Lung microvascular endothelial cell (primary cell): ENCODE measurements at places on chromosomes 6 and 20. TPM values are rescaled to one million over a fixed set of nuclear protein-coding genes. Genes with fewer than 3 reads are reported as not detected.

Gene LAMP5
- total RNA-seq = 0.65 TPM in 1 of 2 replicates, not detected in the other

Gene ADGRF5
- total RNA-seq = 57.3 and 83.7 TPM in 2 replicates

Gene FAM209A
- total RNA-seq = not detected in 2 replicates

Gene SLC17A2
- not detected in 2 replicates for total RNA-seq

Gene CGAS
- 0.60 and 1.5 TPM in 2 replicates for total RNA-seq

Gene LY6G6C
- not detected in 2 replicates for total RNA-seq

Gene PNLDC1
- total RNA-seq = not detected in 2 replicates

DNA sequence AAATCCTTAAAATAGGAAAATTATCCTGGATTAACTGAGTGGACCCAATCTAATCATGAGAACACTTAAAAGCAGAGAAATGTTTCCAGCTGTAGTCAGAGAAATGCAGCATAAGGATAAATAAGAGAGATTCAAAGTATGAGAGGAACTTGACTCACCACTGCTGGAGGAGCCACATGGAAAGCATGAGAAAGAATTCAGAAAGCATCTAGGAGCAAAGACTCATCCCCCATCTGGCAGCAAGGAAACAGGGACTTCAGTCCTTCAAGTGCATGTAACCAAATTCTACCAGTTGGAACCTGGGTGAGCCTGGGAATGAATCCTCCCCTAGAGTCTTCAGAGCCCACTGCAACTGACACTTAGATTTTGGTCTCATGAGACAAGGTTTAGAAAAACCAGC is 33.7 kb downstream of the RNF146 start:
- peak; percentile 77 for DNase-seq

DNA sequence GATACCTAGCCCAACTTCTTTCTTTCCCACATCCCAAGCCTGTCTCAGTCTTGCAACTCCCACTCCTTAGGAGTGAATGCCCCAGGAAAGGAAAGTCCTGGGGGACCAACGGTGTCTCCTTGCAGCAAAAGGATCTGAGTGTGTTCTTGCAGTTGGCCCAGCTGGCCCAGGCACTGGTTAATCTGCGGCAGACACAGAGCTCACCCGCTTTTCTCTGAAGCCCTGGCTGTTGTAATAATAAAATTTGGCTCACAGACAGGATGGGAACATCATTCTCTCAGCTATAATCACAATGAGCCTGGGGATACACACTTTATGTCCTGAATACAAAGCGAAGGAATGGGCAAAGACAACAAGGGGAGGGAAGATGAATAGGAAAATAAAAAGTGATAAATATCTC is 287.0 kb upstream of the PRND start:
- DNase-seq = no peak

- no peak for DNase-seq
These were observed 45.5 kb downstream of the ADNP start for GRCh38 chr20:50885781-50886180.

DNA sequence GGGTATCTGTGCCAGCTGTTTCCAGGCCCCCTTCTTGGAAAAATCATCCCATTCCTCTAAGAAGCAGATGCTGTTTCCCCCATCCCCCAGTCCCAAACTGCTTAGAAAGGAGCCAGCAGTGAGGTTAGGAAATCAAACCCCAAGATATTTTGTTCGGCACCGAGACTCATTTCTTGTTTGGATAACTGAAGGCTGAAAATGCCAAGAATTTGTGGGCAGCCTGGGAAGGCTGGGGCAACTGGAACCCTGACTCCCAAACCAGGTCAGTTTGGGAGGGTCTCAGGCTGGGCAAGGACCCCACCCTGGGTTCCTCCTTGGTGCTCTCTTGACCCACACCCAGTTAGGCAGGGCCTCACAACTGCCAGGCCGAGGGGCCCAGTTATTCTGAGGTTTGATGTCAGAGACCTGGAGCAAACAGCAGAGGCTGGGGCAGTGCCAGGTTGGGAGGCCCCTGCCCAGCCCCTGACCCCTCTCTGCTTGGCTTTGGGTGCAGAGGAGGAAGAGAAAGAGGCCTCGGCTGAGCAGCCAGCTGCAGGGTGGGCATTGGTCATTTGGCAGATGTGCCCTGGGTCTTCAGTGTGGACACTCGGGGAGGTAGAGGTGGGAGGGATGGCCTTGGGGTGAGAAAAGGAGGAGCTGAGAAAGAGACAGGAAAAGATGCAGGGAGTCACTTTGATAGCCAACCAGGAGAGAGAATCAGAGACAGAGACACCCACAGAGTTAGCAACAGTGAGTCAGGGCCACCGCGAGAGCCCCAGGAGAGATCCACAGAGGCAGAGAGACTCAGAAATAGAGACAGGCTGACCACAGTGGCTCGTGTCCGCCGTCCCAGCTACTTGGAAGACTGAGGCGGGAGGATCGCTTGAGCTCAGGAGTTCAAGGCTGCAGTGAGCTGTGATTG is 5.0 kb downstream of the ANGPT4 start:
- no peak for DNase-seq

DNA sequence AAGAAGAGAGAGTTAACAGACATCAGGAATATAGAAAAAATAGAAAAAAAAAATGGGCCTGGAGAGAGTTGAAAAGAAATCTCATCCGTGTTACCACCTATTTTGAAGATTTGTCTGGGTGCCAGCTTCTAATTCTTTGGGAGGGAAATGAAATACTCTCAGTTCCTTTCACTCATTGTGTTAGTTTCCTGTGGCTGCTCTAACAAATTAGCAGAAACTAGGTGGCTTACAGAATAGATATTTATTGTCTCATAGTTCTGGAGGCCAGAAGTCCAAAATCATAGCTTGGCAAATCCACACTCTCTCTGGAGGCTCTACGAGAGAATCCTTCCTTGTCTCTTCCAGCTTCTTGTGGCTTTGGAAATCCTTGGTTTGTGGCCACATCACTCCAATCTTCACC is 225.1 kb upstream of the BTBD3 start:
- DNase-seq = peak; percentile 5

GRCh38 chr20:15613530-15613929 is 959.7 kb downstream of the KIF16B start:
- no peak for DNase-seq

DNA sequence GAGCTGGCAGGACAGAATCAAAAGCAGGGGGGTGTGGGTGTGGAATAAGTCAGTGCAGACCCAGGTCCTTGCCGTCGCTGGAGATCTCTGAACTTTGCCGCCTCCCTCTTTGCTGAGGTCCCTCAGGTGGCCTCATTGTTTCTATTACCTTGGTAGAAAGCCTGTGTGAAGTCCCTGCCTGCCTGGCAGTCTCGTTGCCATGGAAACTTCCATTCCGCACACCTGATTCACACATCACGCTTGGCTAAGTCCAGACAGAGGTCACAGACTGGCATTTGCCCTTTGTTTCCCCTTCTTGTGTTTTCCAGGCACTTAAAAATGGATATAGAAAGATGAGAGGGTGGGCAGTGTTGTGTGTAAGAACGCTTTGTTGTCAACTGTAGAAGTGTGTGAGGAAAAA is 260.6 kb downstream of the PRL start:
- DNase-seq = peak; percentile 89

DNA sequence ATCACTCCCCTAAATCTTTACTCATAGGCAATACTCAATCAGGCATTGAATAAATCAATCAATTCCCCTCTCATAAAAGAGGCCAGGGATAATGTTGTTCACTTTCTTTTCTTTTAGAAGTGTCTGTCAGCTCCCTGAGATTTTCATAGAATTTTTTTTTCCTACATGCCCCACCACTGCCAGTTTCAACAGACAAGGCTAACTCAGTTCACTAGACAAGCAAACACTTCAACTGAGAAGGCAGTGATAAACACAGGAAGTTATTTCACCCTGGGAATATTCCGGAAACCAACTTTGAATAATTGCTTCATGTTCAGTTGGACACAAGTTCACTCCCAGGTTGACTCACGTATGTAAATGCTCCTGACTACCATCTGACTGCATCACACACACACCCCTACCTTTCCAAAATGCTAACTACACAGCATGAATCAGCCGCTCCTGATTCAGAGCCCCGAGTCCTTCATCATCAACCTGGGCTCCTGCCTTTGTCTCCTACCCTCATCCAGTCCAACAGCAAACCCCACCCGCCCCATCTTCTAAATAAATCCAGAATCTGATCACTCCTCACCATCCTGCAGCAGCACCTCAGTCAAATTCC is 143.9 kb downstream of the BCAS1 start:
- peak; percentile 89 for DNase-seq

GRCh38 chr20:35796571-35796970 is 24.8 kb downstream of the PHF20 start:
- DNase-seq = peak; percentile 60

DNA sequence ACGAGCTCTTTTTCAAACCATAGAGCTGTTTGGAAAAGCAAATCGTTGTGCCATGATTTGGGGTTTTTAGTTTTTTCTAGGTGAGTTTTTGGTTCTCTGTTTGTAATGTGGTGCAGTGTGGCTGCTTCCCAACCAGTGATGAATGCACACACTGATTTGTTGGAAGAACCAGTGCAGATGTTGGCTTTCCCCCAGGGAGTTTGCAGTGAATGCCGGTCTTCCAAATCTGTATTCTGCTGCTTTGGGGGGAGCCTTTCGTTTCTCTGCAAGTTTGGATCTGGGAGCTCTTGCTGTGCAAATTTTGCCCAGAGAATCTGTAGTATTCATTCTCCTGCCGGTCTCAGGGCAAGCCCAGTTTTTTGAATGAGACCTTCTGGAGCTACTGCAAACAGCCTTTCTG is 14.5 kb downstream of the HECA start:
- DNase-seq = no peak

DNA sequence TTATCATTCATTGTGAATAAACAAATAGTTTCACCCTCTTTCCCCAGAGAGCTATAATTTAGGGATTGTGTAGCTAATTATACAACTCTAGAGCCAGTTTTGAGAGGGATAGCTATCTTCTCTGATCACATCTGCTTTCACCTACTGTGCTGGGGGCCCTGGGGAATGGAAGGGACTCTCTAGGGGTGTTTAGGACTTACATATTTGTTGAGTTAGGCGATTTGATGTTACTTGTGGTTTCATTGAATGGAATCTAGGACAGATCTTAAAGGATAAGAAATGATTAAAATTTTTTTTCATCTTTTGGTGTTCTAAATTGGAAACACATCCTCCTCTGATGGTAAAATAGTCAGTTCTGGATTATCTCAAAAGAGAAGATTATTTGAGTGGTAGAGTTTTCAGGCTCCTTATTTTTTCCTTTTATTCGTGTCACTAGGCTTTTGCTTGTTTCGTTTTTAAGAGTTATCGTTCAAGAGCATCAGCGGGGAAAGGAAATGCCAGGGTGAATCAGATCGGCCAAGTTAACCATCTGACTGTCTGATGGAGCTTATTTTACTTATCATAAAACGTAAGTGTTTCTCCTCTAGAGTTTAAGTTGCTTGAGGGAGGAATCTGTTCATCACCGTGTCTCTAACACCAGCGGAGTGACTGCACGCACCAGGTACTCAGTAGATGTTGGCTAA is 236.7 kb downstream of the FARS2 start:
- peak; percentile 61 for DNase-seq

DNA sequence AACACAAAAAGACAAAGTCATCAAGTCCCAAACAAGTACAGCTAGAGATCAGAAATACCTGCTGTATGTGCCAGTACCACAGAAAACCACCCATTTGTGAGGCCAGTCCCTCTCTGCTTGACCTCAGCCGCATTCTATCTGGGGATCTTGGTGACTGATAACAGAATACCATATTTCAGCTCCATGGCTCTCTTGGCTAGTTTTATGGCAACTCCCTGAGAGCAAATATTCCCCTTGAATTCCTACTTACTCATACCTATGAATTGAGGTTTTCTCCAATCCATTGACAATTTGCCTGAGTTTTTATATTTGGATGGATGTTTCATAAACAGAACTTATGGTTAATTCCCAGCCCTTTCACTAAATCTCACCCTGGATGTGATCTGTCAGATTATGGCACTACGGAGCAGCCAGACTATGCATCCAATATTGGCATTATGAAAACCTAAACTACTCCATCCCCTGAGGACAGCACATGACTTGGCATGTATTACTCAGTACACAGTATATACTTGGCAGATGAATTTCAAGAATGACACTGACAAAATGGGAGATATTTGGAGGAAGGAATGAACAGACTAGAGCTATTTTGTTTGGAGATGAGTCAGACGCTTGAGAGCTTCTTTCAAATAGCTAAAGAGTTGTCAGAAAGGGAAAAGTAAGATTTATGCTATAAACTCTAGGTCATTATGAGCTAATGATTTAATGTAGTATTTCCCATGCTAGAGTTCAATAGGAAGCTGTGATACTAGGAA is 95.7 kb downstream of the PRDM1 start:
- peak; percentile 34 for DNase-seq

- no peak for DNase-seq
These were observed 6.0 kb upstream of the MYLK4 start for GRCh38 chr6:2756687-2757224.

- DNase-seq = no peak
These were observed 16.3 kb downstream of the TFAP2B start for GRCh38 chr6:50834929-50835410.

DNA sequence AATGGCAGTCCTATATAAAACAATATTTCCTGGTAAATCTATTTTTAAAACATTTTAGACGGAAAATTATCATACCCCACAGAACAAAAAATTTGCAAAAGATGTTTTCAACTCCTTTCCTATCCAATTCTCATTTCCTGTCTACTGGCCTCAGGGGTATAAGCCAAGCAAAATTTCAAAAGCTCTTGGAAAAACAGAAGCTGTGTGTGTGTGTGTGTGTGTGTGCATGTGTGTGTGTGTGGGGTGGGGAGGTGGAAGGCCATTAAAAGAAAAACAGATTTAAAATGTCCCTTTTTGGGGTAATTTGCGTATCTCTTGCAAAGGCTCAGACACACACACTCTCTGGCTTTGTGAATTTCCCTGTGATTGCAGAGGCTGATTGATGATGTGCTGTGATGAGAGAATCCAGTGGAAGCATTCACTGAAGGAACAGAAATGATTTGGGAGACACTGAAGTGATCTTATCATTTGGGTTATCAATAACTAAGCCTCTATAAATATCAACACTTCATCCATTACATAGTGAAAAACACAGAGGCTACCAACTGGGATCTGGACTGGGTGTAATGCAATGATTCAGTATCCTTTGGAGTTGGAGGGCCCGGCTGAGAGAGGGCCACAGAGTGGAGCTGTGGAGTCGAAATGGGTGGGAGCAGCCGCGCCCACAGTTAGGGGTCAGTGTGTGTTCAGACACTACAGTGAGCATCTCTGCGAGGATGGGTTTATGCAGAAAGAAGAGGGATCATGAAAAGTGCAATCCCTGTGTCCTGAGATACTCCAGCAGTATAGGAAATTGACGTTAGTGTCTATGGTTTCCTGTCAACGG is 106.8 kb upstream of the PREP start:
- DNase-seq = peak; percentile 29

GRCh38 chr20:62949153-62949821 is 3.2 kb upstream of the SLC17A9 start:
- no peak for DNase-seq

GRCh38 chr20:45972500-45973183 is 639 bp upstream of the ZNF335 start:
- no peak for DNase-seq

- no peak for DNase-seq
These were observed 4.2 kb downstream of the GSTA2 start for GRCh38 chr6:52759085-52759484.
